ENCODE measurements at places on chromosomes 5 and 9.

GRCh38 chr5:117829646-117830045, 1158.7 kb downstream of the DTWD2 start:
- no peak for DNase-seq

GRCh38 chr9:30796764-30797163, 1587.7 kb upstream of the ACO1 start:
- DNase-seq = no peak

DNA sequence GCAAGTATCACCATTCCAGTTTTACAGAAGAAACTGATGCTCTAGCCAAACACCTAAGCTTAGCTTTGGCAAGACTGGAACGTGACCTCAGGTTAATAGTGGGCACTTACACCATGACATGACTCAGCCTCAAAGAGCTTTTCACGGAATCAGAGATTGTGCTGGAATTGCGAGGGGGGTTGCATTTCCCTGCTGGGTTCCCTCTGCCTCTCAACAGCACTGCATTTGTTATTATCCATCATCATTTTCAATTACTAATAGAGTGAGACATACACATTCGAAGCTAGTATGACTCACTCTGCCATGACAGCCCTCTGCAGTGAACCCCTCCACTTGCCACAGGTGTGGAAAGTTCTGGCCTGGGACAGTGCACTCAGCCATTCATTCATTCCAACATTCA, 8.0 kb downstream of the SPOCK1 start:
- DNase-seq = no peak

DNA sequence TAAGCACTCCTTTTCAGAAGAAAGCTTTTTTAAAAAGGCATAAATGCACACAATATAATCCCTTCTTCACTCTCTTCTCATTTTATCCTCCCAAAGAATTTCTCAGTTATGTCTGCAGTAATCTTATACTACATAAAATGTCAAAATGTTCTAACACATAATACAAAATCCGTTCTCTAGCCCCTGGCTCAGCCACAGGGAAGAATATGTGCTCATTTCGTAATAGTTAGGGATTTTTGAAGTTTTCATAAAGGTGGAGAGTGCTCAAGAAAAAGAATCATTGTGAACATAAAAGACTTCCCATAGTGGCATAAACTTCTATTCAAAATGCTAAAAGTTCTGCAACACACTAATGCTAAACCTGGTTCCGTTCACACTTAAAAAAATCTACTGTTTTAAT, 1410.7 kb upstream of the C9orf72 start:
- no peak for DNase-seq

GRCh38 chr9:97593960-97594359, 39.2 kb downstream of the TSTD2 start:
- DNase-seq = no peak

GRCh38 chr9:114552706-114553105, 34.9 kb upstream of the ATP6V1G1 start:
- DNase-seq = no peak

- DNase-seq = no peak
Measured at GRCh38 chr9:4413856-4414255, 76.4 kb upstream of the SLC1A1 start.

DNA sequence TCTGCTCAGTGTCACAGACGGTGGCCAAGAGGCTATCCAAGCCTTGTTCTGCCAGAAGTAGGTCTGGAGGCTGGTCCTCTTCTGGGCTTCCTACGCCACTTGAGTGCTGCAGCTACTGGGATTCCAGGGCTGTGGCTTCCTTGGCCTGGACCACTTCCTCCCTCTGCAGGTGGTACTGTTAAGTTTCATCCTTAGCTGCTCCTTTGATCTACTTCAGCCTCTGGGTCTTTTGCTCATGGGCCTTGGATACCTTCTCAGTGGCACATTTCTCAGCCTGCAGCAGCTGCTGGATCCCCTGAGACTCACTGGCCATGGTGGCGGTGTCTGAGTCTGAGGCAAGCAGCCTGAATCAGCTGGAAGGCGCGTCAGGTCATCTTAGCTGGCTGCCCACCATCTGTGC, 10.3 kb downstream of the CNOT8 start:
- DNase-seq = peak; percentile 47

GRCh38 chr5:54845567-54845941, 139.8 kb downstream of the ESM1 start:
- no peak for DNase-seq

DNA sequence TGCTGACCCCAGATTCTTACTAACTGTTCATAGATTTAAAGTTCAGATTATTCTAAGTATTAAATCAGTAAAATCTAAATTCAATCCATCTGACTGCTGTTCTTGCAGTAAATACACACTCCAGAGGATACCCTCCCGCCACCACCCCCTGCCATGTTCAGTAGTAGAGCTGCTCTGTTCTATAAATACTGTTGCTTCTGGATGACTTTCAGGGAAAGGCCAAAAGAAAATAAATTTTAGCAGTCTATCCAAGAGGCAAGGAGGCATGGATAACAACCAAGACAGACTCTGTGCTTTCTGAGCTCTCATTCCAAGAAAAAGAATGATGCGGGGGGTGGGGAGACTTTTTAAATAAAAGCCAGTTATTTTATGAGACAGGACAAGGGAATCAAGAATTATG, 115.1 kb downstream of the ADAMTS6 start:
- no peak for DNase-seq

- DNase-seq = no peak
Measured at GRCh38 chr5:56146674-56147073, 86.5 kb downstream of the ANKRD55 start.

DNA sequence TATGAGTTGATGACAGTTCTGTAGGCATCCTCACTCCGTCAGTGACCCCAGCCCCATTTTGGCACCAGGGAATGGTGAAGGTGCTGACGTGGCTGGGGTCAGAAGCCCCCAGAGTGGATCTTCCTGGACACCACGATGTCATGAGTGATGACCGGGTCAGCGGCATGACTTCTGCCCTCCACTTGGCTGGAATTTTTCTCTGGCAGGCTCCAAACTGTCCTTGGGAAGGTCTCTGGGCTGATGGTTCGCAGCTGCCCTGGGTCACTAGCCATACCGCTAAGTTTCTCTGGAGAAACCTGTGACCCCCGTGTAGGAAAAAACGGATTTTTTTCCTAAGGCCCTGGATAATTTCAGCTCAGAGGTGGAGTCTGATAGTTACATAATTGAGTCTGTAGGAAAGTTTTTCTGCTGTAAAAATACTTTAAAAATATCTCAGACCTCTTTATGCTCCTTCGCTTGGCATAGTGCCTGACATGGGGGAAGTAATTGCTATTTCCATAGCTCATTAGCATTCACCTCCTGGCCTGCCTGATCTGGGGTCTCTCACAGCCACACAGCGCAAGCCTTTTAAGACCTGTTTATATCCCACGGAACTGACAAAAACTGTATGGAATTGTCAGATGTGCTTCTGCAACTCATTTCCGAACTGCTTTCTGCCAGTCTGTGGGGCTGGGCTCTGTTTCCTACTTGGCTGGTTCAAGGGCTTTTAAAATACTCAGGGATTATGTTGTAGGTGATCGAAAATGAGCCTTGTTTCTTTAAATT, 69.2 kb downstream of the ANGPTL2 start:
- DNase-seq = no peak

GRCh38 chr5:164357395-164358033, 852.1 kb downstream of the MAT2B start:
- no peak for DNase-seq

GRCh38 chr9:90062982-90063381, 458.2 kb downstream of the GADD45G start:
- DNase-seq = no peak

GRCh38 chr5:141758310-141758998, 76.4 kb upstream of the ARAP3 start:
- no peak for DNase-seq

DNA sequence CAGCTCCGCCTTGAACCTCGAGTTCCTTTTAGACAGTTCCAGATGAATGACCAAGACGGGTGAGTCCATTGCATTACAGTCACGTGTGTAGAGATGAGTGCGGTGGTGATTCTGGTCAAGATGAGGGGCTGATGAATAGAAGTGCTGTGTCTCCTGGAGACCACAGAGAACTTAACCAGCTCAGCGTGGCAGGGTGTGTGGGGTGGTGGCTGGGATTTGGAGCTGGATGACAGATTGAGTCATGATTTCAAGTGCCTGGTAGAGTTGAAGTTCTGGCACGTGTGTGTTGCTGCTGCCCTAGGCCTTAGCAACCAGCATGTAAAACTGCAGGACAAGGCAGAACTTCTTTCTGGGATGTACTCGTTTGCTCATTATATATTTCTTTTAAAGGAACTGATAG, 53.3 kb downstream of the PRRC2B start:
- DNase-seq = no peak

GRCh38 chr5:522116-522515, 2.1 kb downstream of the SLC9A3 start:
- DNase-seq = no peak

DNA sequence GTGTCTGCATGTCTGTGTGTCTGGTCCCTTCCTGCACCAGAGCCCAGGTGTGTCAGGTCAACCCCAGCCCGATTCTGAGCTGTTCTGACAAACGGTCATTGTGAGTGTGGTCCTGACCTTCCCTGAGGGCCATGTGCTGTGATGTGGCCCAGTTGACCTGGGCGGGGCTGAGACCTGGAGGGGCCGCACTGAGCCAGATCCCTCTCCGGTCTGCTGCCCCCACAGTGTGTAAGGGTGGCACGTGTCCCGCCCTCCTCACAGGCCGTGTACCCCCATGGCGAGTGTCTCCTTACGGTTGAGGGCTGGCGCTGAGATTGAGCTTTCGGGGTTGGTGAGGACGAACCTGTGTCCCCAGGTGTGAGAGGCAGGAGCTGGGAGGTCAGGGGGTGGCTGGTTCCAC, 136.5 kb downstream of the MRPL36 start:
- DNase-seq = no peak

GRCh38 chr9:68998812-68999211, 15.1 kb downstream of the PRKACG start:
- DNase-seq = no peak

DNA sequence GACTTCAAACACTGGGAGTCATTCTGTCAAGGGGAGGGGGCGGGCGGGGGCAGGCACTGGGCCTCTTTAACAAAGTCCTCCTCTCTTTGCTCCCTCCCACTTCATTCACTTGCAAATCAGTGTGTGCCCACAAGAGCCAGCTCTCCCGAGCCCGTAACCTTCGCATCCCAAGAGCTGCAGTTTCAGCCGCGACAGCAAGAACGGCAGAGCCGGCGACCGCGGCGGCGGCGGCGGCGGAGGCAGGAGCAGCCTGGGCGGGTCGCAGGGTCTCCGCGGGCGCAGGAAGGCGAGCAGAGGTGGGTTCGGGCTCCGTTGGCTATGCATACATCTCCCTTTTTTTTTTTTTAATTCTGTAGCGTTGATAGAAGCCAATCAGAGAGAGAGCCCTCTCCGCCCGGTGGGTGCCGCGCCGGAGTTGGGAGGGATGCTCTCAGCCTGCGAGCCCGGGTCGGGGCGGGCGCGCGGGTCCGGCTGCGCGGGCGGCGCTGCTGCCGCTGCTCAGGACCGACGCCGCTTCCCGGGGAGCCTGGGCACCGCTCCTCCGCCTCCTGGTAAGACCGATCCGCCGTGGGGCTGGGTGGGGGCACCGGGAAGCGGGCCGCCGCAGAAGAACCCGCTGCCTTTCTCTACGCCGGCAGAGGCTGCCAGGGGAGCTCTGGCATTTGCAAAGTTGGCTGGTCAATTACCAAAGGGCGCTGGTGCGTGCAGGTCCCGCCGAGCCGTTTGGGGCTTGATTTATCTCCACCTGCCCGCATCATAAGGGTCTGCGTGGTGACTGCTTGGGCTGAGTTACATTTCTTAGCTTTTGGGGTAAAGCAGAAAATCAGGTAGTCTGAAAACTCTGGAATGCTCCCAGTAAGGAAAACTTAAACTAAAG, at the start of gene CDH6:
Gene CDH6 (plus strand): TSS at position 96 of the 877 bp plus-strand sequence. CDS start 73,788 bp downstream, outside the sequence.
- peak; percentile 50 for DNase-seq

- no peak for DNase-seq
Measured at GRCh38 chr9:121328476-121328875, 41.6 kb downstream of the STOM start.

GRCh38 chr5:96015709-96016108, 54.1 kb upstream of the ELL2 start:
- no peak for DNase-seq

GRCh38 chr5:124034963-124035362, 523.0 kb downstream of the CSNK1G3 start:
- no peak for DNase-seq

GRCh38 chr5:24401773-24402172, 243.0 kb downstream of the CDH10 start:
- no peak for DNase-seq

- DNase-seq = no peak
Measured at GRCh38 chr9:115204904-115205453, 87.0 kb upstream of the TNC start.
